ENCODE measurements at places on chromosomes 4 and X.

DNA sequence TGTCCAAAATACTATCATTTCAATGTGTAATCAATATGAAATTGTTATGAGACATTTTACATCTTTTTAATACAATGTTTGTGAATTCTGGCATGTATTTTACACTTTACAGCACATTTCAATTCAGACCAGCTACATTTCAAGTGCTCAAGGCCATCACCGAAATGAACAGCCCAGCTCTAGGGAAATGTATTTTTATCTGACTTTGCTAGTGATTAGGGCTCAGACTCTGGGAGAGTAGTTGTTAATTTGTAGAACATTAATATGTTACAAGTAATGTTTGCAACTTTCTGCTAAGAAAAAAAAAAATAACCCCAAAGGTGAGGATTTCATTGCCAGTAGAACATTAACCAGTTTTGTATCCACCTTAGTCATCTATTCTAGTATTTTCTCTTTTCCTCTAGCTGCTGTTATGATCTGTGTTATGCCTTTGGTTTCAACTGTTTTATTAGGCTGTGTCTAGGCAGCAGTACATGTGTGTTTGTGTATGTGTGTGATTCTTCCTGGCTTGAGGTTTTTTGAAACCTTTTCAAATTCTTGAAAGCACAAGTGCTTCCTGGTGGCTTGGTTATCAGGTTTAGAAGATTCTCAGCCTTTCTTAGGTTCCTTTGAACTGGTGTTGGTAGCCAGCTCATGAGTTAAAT lies 125.9 kb downstream of the NSUN7 start:
- no peak overlapping the region for H3K4me3 ChIP-seq
- no peak overlapping the region for H3K27ac ChIP-seq
- H3K4me1 ChIP-seq = no peaks in the 10 kb centered on the region
- H3K27me3 ChIP-seq = no peaks in the 10 kb centered on the region

DNA sequence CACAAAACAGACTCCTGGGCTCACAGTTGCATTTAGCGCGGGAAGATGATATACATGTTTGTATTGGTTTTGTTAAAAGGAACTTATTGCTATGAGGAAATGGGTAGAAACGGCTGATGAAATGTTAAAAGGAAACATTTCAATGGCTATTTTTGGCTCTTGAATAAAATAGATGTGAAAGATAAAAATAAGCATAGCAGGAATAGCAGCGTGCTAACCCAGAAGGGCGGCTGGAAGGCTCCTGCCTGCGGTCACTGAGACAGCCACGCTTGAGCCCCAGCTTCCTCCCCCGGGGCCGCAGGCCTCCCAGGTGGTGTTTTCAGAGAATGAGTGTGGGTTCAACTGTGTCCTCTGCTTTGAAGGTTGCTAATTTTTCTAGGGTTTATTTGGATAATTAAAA lies 35.0 kb upstream of the CLCN4 start:
- no peaks in the 10 kb centered on the region for H3K36me3 ChIP-seq
- no peak overlapping the region for H3K4me3 ChIP-seq
- H3K27ac ChIP-seq = no peak overlapping the region
- H3K27me3 ChIP-seq = no peaks in the 10 kb centered on the region

GRCh38 chr4:145183023-145183422 lies 2.6 kb upstream of the OTUD4 start:
- H3K4me1 ChIP-seq = no peaks in the 10 kb centered on the region
- H3K4me3 ChIP-seq = no peak overlapping the region
- no peaks in the 10 kb centered on the region for H3K27me3 ChIP-seq
- no peak for DNase-seq

- DNase-seq = no peak
- no peak overlapping the region for H3K4me3 ChIP-seq
- peaks cover 41% of the 10 kb centered on the region for H3K27me3 ChIP-seq
- no peak overlapping the region for H3K27ac ChIP-seq
- H3K4me1 ChIP-seq = peaks cover 10% of the 10 kb centered on the region
These were observed 6.7 kb upstream of the MSX1 start for GRCh38 chr4:4852591-4853362.

GRCh38 chrX:129641941-129642340 lies 12.8 kb downstream of the APLN start:
- H3K27ac ChIP-seq = no peak overlapping the region
- no peak for DNase-seq
- no peaks in the 10 kb centered on the region for H3K36me3 ChIP-seq
- H3K4me1 ChIP-seq = peaks cover 5% of the 10 kb centered on the region
- no peak overlapping the region for H3K4me3 ChIP-seq
- H3K27me3 ChIP-seq = no peaks in the 10 kb centered on the region

GRCh38 chr4:20176881-20177280 lies 74.8 kb upstream of the SLIT2 start:
- no peaks in the 10 kb centered on the region for H3K36me3 ChIP-seq
- H3K4me3 ChIP-seq = no peak overlapping the region
- H3K27me3 ChIP-seq = no peaks in the 10 kb centered on the region
- no peaks in the 10 kb centered on the region for H3K4me1 ChIP-seq
- DNase-seq = no peak
